ENCODE measurements at places on chromosomes 5 and 9. TPM values are rescaled to one million over a fixed set of nuclear protein-coding genes. Genes with fewer than 3 reads are reported as not detected.

DNA sequence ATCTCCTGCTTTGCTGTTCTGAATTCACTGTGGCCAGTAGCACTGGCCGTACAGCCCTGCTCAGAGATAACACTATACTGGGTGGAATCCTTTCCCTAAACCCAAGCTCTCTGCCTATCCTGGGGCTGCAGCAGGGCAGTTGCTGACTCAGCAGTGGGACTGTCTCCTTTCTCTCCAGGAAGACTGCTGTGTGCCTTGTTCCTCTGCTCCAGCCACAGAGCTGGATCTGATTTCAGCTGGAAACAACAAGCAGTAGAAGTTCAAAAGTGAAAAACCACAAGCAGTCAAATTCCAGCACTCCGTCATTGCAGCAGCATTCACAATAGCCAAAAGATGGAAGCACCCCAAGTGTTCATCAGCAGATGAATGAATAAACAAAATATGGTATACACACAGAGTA lies 105.0 kb downstream of the FBXL7 start:
- DNase-seq: no peak

INSL4 gene
- not detected for total RNA-seq

LIX1 gene
- total RNA-seq: not detected

DNA sequence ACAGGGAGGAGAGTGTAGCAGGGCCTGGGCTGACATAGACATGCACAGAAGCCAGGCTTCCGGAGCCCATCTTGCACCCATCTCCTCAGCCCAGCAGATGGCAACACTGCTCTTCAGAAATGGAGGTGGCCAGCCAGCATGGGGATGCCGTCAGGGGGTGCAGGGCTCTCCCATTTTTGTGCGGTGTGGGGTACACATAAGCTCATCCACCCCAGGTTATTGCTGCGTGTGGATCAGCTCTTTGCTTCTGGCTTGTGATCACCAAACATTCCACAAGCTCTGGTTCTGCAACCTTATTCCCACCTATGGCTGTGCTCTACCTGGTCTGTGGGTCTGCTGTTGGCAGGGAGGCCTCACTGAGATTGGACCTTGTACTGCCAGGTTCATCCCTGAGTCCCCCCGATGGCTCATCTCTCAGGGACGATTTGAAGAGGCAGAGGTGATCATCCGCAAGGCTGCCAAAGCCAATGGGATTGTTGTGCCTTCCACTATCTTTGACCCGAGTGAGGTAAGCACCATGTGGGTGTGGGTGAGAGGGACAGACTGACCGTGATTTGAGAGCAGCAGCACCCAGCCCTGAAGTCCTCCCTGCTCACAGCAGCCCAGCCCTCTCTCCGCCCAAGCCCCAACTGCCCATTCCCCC lies 17.3 kb downstream of the SLC22A5 start:
- no peak for DNase-seq

DNA sequence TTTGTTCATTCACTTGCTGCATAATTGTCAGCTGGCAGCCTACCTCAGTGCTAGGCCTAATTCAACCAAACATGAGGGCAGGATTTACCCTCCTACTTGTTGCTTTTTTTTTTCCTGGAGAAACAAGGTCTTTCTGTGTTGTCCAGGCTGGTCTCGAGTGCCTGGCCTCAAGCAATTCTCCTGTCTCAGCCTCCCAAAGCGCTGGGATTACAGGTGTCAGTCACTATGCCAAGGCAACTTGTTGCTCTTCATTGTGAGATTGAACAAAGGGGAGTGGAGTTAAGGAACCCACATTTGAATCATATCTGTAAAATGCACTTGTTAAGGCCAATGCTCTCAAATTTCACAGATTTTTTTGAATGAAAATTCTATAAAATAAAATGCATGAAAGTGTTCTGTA lies 380.5 kb downstream of the TMEM161B start:
- DNase-seq: no peak

TMOD1 gene
- total RNA-seq: 5.8 TPM

- DNase-seq: no peak
These were observed 697 bp upstream of the PRUNE2 start for GRCh38 chr9:76906647-76906975.

DNA sequence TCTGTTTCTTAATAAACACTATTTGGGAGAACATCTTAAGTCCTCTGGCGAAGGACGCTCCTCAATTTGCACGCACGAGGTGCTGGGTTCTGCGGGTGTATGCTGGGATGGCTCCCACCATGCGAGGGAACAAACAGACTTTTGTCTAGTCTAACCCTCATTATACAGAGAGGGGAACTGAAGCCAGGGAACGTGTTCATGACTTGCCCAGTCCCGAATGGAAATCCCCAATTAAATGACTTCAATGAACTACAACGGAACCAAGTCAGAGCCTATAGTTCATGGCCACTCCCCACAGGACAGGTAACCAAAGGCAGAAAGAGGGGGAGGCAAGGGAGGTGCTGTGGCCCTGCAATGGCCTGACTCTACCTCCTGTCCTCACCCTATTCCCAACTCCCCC lies 9.3 kb downstream of the TLE1 start:
- DNase-seq: no peak

GRCh38 chr5:56852228-56853000 lies 37.1 kb downstream of the MAP3K1 start:
- DNase-seq: no peak

- DNase-seq: no peak
These were observed 254.6 kb downstream of the ASTN2 start for GRCh38 chr9:117160254-117160653.

DNA sequence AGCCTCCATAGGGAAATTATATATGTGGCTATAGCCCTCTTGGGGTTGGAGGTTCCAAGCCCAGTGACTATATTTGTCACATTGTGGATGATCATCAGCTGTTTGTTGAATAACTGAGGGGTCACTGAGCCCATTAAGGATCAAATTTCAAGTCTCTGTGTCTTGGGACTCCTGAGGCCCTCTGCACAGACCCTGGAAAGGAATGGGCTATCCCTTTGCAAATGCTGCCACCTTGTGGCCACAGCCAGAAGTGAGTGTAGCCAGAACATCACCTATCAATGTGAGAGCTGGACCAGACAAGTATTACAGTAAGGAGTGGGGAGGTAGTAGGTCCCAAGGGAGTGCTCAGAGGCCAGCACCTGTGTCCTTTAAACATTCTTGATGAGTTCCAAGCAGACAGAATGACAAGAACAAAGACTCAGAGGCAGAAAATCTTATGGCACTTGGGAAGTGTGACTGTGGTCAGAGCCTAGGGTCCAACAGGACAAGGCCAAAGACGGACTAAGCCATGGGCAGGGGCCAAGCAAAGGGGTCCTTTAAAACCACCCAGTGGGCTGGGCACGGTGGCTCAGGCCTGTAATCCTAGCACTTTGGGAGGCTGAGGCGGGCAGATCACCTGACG lies 8.2 kb downstream of the RPP25L start:
- DNase-seq: no peak

DNA sequence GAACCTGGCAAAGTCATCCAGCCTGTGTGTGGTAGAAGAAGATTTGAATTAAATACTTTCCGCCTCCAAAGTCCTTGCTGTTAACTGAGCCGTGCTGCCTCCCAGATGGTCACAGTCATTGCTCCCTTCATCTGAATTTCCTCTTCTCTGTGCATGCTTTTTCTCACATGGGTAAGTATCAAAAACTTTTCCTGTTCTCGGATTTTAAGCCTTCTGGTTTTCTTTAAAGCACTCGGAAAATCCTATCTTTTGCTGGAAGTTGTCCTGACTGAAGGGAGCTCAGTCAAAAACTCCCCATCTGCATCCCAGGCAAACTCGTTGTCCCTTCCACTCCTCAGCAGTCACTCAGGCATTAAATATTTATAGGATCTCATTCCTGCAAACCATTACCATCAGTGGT lies 290.0 kb upstream of the PIK3R1 start:
- DNase-seq: no peak

GRCh38 chr9:35910613-35911359 lies 1.5 kb downstream of the SPAAR start:
- no peak for DNase-seq

GRCh38 chr9:111805830-111806241 lies 11.1 kb upstream of the SHOC1 start:
- no peak for DNase-seq

- DNase-seq: no peak
These were observed 455.1 kb downstream of the ARHGEF28 start for GRCh38 chr5:74081126-74081525.

DNA sequence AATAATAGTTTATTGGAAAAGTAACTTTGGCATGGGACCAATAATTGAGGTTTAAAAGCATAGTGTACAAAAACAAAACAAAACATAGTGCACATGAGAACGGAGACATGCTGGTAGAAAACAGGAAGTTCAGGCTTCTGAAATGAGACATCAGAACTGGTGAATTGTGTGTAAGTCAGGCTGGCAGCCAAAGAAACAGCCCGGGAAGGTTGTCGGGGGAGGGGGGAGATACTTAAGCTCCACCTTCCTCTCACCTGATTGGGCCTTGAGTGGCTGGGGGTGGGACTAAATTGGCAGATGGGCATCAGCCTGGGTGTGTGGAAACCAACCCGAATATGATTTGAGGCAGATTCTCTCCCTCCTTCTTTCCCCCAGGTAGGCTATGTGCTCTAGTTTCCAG lies 256.3 kb downstream of the SMARCA2 start:
- DNase-seq: no peak

FOXD4L6 gene
- total RNA-seq: not detected

GRCh38 chr5:167453246-167454030 lies 838.0 kb upstream of the WWC1 start:
- DNase-seq: no peak

Data from mesenteric fat pad (tissue), 1 donor.